ENCODE measurements at places on chromosomes 2 and 18. TPM values are rescaled to one million over a fixed set of nuclear protein-coding genes. Genes with fewer than 3 reads are reported as not detected.

DNA sequence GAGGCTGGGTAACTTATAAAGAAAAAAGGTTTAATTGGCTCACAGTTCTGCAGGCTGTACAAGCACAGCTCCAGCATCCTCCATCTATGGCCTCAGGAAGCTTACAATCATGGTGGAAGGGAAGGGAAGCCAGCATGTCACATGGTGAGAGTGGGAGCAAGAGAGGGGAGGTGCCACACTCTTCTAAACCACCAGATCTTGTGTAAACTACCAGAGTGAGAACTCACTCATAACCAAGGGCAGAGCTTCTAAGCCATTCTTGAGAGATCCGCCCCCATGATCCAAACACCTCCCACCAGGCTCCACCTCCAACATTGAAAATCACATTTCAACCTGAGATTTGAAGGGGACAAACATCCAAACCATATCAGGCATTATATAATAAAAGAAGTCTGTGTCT lies 121.6 kb upstream of the CDC42EP3 start:
- DNase-seq = no peak

DNA sequence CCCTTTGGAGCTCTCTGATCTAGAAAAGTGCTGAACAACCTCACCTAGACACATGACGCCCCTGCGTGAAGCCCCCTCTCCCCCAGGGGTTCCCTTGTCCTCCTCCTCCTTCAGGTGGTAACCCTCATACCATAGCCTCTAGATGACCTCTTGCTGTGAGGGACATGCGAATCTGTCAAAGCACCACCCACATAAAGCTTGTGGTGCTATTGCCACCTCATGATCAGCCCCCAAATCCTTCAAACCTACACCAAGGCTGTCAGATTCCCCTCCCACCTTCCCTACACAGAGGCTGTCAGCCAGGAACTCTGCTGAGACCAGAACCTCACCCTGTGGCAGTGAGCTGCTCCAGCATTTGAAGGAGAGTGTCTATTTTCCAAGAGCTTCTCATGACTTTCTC lies 43.1 kb upstream of the TEX51 start:
- no peak for DNase-seq

DNA sequence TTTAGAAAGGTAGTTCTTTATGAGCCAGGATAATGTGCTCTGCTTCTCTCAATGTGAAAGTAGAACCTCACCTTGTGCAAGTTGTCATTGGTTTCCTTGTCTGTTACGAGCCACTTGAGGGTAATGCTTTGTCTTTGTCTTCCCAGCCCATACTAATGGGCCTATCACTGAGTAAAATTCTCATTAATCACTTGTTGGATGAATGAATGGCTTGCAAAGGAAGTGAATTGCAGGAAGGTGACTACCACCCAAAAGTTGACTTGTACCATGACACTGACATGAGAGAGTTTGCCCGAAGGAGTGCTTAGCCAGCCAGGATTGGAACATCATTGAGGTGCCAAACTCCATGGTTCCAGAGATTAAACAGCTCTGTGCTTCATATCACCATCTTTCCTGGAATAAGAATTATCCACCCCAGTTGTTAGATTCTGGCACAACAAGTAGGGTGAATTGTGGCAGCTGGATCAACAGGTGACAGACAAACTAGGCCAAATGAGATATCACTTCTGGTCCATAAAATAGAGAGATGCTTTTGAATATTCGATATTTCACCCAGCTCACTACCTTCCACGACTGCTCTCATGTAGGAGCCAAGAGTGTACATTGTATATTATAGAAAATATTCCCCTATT lies 20.5 kb upstream of the CD28 start:
- no peak for DNase-seq

DNA sequence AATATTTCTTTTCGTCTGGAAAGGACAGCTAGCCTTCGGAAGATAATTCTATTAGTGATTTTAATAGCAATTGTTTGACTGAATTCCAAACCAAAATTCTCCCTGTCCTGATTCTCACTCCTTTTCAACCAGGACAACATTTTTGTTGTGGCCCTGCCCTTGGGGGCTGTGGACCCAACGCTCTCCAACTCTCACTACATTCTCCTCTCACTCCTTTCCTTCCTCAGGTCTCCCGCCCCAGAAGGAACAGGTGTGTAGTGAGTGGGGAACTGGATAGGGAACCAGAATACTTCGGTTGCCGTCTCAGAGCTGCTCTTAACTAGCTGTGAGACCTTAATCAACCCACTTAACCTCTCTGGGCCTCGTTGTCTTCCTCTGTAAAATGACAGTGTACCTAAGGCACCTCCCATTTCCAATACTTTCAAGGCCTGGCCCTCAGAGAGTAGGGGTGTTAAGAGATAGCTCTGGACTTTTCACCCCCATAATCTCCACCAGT lies 638 bp upstream of the ADD2 start:
- no peak for DNase-seq

The ABCG5 gene
- total RNA-seq = not detected

The OTX1 gene
- not detected for total RNA-seq

Data from sciatic nerve (tissue), 2 donors.